ENCODE measurements at places on chromosomes 6 and 20.

- DNase-seq, result no peak
Measured at GRCh38 chr6:143005816-143006215, 54.9 kb upstream of the AIG1 start.

- DNase-seq, result no peak
Measured at GRCh38 chr20:19688031-19688806, 69.8 kb upstream of the RIN2 start.

DNA sequence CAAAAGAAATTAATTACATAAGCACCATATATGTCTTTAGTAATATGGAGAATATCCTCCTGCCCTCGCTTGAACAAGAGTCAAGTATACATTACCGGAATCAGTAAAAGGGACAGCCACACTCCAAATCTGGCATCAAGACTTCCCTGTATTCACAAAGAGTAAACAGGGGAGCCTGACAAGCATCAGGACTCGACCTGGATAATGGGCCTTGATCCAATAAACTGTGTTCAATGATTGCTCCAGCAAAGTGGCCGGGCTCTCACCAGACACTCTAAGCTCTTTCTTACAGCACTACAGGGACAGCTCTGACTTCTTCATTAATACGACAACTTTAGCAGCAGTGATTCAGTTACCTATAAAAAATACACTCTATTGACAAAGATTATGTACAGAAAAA, 307.9 kb upstream of the POU3F2 start:
- DNase-seq, result no peak

DNA sequence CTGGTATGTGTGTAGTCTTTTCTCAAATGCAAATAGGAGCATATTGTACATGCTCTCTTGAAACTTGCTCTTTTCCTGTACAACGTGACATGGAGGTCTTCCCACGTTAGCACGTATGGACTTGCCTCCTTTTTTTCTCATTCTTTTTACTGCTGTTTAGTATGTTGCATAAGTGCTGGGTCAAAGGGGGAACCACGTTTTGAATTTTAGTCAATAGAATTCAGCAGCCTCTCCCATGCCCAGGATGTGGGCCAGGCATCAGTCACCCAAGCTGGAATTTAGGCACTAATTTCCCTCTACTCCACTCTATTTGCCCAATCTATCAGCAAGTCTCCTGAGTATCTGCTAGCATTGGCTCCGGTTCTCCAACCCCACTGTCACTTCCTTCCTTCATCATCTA, 41.5 kb upstream of the RNF24 start:
- no peak for DNase-seq

GRCh38 chr6:151499551-151499950, 5.7 kb downstream of the CCDC170 start:
- no peak for DNase-seq

GRCh38 chr6:44245391-44245911, 1.4 kb upstream of the HSP90AB1 start:
- no peak for DNase-seq

GRCh38 chr6:36832313-36832712, 6.9 kb downstream of the CPNE5 start:
- no peak for DNase-seq

DNA sequence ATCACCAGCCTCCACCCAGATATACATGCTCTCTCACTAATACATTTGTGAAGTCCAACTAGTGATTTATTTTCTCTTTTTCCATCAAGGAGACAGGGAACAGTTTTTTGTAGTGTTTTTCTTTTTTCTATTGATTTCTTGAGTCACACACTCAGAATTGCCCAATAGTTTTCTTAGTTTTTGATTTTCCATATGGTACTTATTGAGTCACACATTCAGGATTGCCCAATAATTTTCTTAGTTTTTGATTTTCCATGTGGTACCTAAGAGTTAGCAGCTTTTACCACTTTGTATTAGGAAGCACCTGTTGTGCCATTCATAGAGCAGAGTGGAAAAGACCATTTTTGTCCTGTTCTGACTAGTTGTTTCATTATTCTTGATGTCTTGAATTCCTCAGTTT, 1268.8 kb downstream of the EPHA7 start:
- DNase-seq, result no peak

- no peak for DNase-seq
Measured at GRCh38 chr20:48456366-48457192, 371.2 kb downstream of the PREX1 start.

- DNase-seq, result no peak
Measured at GRCh38 chr20:38032585-38033329, 499 bp downstream of the TTI1 start.

DNA sequence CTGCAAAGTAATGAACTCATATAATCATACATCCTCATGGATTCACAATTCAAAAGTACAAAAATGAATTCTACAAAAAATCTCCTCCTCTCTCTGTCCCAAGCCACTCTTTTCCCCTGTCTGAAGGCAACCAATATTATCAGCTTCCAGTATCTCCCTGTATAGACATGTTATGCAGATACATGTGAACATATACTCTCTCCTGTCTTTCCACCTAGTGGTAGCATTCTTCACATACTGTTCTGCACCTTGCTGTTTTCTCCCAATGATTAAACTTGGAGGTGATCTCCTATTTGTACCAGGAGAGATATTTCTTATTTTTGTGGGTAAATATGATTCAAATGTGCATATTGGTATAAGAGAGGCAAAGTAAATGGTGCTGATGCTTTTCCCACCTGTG, 416.4 kb downstream of the EPM2A start:
- no peak for DNase-seq

DNA sequence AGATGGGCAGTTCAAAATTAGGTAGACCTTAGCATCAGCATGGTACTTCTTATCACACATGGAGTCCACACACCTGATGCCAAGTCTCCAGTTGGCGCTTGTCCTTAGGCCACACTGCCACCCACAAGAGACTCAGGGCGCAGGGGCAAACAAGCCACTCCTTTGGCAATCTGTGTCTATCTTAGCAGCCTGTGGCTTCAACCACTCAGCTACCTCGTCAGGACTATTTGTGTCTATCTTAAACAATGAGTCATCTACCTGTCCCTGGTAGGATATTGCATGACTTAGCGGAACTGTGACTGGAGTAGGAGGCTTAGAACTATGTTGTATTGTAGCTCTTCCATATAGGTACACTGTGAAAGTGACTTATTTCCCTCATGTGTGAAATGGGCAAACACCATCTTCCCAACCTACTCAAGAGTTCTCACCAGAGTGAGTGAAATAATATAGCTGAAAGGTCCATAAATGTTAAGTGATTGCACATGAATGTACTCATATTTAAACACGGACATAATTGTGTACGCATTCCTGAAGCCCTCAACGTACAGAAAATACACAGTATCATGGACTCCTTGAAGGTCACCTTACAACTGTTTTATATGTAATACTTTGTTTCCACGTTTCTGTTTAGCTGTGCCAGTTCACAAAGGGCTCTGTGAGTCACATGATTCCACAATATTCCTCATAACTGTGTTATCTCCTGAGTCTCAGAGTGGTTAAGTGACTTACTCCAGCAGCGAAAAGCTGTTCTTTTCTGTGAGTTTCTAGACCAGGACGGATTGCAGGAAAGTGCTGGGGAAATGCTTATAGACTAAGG, 1.6 kb downstream of the TRIM27 start:
- no peak for DNase-seq

- no peak for DNase-seq
Measured at GRCh38 chr6:121617388-121617787, 181.9 kb downstream of the GJA1 start.

DNA sequence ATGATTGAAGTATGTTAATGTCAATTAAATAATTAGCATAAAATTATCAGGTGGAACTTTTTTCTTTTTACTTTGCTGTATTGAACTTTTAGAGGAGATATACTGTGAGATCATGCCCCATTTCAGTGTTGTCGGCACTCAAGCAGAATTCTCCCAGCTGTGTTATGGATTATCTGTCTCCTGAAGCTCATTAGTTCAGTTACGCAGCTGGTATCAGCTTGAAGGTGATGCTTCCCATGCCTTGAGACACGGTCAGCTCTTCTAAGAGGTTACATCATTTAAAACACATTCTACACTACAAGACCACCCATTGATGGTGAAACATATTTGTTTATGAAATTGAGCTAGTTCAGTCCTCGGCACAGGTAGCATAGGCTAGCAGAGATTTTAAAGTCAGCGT, 68.9 kb upstream of the PHACTR2 start:
- no peak for DNase-seq

- DNase-seq, result no peak
Measured at GRCh38 chr20:23160536-23161243, 74.6 kb upstream of the CD93 start.

GRCh38 chr6:163437466-163437865, 22.9 kb downstream of the QKI start:
- no peak for DNase-seq

DNA sequence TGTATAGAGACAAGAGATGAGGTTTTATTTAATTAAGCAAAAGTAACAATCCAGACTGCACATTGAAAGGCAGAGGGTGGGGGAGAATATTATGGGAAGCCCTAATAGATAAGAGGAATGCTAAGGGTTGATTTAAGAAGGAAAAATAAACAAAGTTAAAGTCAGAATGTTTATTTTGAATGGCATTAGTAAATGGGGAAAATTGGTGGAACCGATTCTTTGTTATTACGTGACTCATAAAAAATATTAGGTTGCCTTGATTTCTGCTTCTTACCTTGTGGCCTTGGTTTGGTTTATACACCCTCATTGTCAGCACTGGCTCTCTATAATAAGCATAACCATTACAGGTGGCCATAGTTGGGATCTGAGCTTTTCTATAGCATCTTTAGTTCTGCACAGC, 674.8 kb upstream of the CITED2 start:
- no peak for DNase-seq

- no peak for DNase-seq
Measured at GRCh38 chr6:170052991-170053821, 237.7 kb downstream of the DLL1 start.

GRCh38 chr20:23702021-23702420, 13.2 kb upstream of the CST4 start:
- no peak for DNase-seq

DNA sequence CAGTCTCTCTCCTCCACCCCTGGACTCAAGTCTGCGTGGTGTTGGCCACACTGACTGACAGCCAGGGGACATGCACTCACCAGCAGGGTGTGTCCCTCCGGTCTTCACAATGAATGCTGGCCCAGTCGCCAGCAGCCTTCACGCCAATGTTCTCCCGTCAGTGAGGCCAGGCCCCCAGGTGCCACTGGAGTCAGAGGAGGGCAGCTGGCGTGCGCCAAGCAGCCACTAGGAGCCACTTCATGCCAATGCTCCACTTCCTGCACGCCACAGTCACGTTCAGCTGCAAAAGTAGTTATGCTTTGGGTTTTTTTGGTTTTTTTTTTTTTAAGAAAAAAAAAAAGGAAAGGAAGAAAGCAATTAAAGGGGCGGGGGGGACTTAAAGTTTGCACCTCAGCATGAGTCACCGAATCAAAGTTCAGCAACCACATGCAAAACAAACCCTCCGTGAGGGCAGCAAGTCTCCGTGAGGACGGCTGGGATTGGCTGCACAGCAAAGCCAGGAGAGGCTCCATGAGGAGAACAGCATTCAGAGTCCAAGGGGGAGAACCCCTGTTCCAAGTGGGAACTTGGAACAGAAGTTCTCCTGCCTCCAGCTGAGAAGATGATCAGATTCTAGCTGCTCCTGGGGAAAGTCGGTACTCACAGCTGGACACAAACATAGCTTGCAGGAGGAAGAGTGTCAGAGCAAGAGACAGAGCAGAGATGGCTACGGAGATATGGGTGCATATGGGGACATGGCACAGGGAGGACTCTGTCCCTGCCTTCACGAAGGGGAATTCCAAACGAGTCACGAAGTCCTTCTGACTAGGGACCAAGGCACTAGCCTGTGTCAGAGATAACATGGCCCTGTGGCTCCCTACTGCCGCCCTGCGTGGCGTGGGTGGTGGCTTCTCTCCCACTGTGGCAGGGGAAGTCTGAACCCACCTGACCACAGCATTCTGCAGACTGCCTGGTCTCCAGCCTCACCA, at the start of gene ZC3H12D:
TSS of gene ZC3H12D (minus strand) at position 282 of the 968 bp plus-strand sequence. CDS start 10,471 bp downstream, outside the sequence.
- DNase-seq, result no peak

GRCh38 chr6:159761129-159761872, 544 bp upstream of the ACAT2 start:
- DNase-seq, result peak; percentile 26

GRCh38 chr6:16434885-16435284, 196.5 kb downstream of the GMPR start:
- no peak for DNase-seq

DNA sequence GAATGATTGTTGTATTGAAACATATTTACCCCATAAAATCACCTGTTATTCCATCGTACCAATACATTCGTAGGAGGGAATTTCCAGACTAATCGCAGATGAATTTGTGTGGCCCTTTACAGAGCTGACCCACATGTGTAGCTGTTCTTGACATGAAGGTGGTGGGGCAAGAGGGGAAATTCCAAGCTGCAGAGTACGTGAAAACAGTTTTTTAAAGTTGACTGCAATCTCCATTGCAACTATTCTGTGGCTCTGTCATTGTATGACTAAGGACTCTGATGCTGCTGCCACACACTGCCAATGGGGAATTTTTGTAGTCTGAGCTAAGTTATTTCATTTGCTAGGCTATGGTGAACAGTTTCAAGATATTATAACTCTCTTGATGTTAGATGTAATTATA, 46.4 kb upstream of the ADTRP start:
- no peak for DNase-seq

DNA sequence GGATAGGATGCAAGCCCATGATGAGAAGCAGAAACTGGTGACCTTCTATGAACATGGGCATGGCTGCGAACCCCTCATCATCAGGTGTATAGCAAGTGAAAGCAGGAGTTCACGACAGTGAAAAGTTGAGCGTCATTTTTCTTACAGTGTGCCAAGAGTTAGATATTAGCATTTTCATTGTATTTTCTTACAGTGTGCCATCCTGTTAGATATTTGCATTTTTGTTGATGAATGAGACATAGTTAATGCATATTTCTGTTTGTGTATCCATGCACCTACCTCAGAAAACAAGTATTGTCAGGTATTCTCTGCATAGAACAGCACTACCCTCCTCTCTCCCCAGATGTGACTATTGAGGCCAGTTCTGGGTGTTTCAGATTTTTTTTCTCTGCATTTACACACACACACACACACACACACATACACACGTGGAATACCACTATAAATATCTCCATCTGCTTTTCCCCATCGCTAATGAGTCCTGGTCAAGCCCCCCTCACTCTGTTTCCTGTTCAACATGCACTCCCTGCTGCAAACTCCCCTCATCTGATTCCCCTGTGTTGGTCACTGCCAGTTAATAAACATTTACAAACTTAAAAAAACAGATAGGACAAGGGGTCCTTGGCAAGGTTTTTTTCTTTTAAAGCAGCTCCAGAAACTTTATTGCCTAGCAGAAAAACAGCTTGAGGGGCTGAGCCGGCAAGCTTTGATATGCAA, 41.7 kb downstream of the PLN start:
- DNase-seq, result peak; percentile 9

- DNase-seq, result no peak
Measured at GRCh38 chr6:119161438-119161837, 83.0 kb upstream of the FAM184A start.

DNA sequence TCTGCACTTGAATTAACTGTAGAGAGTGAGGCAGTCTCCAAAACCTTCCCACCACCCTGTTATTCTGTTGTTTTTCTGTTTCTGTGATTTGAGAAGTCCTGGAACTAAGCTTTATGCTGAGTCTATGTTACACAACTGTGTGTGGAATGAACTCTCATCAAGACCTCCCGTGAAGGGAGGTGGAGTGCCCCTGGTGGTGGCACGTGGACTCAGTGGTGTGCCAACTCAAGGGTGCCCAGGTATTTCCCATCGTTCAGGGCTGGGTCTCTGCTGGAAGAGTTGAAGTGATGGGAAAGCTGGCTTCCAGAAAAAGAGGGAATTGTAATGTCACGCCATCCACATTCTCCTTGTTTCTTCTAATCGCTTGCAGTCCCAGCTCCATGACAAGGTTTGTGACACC, 374.2 kb downstream of the SMOC2 start:
- DNase-seq, result no peak

All from hindlimb muscle (tissue), 1 donor.